ENCODE measurements at places on chromosomes 7 and 10.

GRCh38 chr7:154817224-154817896 is 185.6 kb downstream of the PAXIP1 start:
- DNase-seq: no peak

DNA sequence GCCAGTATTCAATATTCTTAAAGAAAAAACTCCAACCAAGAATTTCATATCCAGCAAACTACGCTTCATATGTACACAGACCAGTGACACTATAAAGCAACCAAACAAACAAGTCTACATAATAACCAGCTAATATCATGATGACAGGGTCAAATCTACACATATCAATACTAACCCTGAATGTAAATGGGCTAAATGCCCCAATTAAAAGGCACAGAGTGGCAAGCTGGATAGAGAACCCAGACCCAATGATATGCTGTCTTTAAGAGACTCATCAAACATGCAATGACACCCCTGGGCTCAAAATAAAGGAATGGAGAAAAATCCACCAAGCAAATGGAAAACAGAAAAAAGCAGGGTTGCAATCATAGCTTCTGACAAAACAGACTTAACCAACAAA is 218.1 kb upstream of the NFE2L3 start:
- DNase-seq: no peak

DNA sequence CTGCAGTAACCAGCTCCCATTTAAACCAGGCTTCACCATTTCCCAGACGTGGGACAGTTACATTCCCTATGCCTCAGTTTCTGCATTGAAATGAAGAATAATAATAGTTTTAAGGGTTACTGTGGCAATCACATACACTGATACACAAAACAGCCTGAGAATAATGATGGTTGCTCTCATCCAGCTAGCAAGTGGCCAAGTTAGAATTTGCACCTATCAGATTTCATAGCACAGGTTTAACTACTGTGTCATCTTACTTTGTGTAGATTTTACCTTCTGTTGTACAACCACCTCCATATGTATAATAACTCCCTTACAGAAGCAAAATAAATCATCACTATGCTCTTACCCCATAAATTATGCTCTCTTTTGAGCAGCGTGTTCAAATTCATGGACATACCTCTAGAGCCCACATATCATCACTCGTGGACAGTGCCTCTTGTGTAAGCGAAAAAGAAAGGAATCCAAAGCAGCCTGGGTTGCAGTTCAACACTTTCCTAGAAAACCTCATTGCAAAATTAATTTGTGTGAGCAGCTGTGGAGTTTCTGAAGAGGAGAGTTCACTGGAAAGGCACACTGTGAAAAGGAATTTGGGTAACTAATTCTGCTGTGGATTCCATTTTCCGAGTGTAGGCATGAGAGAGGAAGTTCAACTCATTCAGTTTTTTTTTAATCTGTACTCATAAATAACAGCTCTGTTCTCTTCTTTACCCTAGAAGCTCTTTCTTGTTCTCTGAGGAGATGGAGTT is 492.5 kb downstream of the ARL4A start:
- no peak for DNase-seq

GRCh38 chr7:2474813-2475677 is 1.2 kb downstream of the GRIFIN start:
- DNase-seq: no peak

GRCh38 chr10:33109788-33110469 is 151.9 kb upstream of the ITGB1 start:
- no peak for DNase-seq

GRCh38 chr7:159191236-159191635 is 46.6 kb upstream of the VIPR2 start:
- no peak for DNase-seq

DNA sequence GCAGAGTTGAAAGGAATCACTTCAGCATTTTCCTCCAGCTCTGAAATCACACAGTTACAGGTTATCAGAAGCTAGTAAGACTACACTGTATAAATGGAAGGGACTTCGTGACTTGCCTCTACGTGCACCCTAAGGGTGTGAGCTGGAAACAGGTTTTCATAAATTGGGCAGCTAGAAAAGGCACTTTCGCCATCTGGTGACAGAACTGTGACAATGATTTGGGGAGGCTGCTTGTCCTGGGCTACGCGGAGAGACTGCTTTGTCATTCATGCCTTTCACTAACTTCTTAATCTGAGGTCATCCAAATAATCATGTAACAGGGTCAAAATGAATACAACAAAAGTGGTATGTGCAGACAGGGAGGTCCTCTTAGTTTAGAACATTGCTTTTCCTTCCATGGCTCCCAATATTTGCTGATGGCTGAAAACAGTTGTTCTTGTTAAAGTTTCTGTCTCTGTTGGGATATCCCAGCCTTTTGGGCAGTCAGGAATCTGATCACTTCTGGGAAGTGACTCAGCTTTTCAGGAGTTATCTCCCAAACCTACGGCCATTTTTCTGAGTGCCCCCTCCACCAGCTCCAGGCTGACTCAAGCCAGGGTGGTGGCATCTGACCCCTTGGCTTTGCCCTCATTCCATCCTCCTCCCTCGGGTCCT is 17.8 kb downstream of the VWC2 start:
- DNase-seq: no peak

DNA sequence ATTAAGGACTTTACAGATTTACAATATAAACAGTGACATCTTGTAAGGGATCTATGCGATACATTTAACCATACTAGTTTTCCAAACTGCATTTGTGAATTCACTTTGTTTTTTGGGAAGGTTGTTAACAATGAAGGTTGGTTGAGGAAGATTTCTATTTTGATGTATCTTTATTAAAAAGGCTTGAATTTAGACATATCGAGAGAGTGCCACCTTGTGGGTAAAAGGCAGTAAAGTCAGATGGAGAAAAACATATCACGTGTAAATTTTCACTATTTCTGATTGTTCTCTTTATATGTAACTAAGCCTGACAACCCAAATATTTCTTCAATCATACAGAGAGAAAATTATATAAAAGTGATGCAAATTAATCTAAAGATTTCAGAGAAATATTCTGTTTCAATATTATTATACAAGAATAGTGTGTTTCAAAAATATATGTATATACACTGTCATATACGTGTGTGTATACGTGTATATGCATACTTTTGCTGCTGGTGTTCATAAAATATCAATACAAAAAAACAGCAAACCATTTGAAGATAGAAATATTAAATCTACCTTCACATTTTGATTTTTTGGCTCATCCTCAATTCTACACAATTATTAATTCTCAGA is 988.6 kb downstream of the SORCS1 start:
- DNase-seq: no peak

DNA sequence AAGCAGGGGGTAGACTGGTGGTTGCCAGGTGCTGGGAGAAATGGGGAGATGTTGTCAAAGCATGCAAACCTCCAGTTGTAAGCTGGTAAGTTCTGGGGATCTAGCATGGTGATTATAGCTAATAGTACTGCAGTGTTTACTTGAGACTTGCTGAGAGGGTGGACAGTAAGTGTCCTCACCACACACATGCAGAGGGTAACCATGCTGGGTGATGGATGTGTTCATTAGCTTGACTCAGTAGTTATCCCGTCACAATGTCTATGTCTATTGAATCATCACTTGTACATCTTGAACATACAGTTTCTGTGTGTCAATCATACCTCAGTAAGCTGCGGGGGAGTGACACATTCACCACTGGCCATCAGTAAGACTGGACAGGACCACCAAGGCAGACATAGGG is 42.1 kb downstream of the GSDME start:
- DNase-seq: no peak

DNA sequence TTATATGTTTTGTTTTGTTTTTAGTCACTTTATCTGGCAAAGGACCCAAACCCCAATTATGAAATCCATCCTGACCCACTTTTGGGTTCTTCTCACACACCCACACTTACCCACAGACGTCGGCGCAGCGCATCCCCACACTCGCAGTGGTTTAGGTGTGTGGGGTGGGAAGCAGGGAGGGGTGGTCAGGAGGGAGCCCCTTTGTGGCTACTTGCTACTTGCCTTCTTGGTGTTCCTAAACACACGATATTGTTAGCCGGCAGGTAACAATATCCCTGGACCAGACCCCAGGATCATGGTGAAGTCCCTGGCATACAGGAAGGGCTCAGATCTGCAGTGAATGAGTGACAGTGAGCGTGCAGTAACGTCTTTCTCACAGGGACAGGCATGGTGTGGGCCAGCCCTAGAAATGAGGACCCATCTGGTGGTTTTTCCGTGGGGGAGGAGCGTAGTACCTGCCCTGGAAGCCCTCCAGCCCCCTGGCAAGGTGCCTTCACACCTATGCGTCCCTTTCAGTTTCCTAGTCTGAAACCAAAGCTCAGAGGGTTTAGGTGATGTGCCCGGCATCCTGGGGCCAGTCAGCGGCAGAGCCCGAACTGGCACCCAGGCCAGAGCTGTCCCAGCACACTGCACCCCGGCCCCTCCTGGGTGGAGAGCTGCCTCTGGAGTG is 4.4 kb downstream of the SPOCK2 start:
- no peak for DNase-seq

DNA sequence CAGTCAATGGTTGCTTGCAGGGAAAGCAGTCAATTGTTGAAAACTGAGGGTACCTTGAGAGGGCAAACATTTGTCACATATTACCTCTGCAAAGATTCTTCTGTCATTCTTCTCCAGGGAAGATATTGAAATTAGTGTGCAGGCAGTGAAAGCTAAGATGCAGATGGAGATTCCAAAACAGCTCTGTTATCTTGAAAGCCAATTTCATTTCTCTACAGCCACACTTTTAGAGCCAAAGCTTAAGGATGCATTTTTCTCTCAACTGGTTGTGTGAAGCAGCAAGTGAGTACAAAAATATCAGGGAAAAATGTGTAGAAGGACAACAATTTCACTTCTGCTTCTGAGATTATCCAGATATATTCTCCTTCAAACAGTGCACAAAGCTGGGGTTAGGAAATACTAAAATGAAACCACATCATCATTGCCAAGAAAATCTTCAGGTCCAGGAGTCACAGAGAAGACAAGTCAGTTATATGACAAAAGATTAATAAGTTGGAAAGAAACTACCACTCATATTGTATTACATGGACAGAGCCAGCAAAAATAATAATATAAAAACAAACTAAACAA is 16.3 kb downstream of the SGMS1 start:
- no peak for DNase-seq

DNA sequence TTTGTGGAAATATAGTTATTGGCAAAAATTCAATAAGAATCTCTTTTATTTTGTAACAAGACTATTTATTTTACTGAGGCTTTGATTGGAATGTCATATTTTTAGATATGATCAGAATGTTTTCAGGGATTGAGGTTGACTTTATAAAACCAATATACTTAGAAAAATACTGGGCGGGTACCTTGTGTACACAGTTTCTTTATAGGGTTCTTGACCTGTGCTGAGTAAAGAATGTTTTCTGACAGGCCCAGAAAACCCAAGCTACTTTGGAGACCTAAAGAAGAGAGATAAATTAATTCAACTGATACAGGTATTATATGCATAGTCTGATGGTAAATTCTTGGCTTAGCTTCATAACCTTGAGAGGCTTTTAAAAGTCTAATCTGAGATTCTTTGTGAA is 23.9 kb upstream of the SPAM1 start:
- no peak for DNase-seq

DNA sequence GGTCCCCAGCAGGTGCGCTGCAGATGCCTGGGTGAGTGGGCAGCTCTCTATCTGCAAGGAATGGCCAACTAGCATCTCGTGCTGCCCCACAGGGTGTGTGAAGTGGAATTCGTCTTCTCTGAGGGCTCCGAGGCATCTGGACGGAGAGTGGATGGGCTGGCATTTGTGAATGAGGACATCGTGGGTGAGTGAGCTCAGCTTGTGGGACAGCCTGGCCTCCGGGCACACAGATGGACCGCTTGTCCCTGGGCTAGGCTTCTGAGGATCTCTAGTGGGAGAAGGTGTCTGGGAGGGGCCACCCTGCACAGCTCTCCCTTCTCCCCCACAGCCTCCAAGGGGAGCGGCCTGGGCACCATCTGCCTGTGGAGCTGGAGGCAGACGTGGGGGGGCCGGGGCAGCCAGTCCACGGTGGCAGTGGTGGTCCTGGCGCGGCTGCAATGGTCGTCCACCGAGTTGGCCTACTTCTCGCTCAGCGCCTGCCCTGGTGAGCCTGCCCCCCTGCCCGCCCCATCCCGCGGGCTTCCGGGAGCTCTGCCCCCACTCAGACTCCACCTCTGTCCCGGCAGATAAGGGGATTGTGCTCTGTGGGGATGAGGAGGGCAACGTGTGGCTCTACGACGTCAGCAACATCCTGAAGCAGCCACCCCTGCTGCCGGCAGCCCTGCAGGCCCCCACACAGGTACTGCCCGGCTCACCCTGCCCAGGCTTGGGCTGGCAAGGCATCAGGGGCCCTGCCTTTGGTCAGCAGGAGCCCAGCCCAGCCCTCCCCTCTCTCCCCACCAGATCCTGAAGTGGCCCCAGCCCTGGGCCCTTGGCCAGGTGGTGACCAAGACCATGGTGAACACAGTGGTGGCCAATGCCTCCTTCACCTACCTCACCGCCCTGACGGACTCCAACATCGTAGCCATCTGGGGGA is 6.3 kb downstream of the POLR2J start:
- DNase-seq: peak; percentile 81

GRCh38 chr10:82377608-82378007 is 502.6 kb downstream of the NRG3 start:
- no peak for DNase-seq

GRCh38 chr7:111587410-111588064 is 25.2 kb upstream of the IMMP2L start:
- no peak for DNase-seq

GRCh38 chr7:102426268-102427018 is 6.9 kb upstream of the ORAI2 start:
- DNase-seq: no peak

DNA sequence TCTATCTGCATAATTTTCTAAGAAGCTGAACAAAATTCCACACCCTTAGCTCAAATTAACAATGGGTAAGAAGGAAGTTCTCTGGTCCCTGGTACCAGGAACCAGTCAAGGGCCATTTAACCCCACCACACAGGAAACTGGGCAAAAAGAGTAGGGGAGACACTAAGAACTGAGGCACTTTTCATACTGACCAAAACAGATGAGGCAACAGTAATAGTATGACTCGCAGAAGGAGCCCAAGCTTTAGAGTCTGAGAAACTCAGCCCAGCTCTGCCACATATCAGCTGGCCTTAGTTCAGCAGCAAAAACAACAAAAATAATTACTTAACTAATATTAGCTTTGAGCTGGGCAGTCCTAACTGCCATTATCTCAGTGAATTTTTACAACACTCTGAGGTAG is 221.2 kb downstream of the FAM107B start:
- DNase-seq: no peak

DNA sequence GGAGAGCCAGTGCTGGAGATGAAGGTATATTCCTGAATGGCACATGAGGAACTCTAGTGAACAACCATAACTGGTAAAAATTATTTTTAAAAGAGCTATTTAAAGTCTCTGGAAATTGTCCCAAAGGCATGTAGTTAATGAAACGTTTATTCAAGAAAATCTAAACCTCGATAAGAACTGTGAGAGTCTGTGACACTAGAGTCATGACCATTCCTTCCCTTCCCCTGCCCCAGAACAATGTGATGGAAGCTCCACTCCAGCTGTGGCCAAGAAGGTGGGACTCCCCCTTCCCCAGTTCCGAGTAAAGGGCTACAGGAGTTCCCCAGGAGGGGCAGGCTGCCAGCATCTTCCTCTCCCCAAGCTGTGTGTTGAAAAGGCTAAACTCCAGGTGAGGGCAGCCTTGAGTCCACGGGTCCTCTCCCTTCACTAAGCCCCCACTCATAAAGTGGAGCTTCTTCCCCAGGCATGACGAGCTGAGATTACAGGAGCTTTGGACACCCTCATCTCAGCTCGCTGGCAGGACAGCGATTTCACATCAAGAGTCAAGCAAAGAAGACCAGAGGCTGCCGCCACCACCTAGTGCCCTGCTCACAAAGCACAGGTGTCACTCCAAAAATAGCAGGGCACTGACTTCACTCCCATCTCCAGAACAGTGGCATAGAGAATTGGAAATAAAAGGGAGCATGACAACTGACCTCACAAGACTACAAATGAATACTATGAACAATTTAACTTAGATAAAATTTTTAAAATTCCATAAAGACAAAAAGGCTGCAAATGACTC is 68.5 kb downstream of the NHLRC2 start:
- DNase-seq: no peak
